Stimulated activated CD4-positive, alpha-beta T cell treated with anti-CD3 and anti-CD28 coated beads, Interleukin-1b, Interleukin-23, amount 100 ng/mL, for 4 hours (primary cell): ENCODE measurements at places on chromosomes 6 and 20.
A peak's percentile ranks its signal among the peaks of the same experiment; 100 is the strongest.

GRCh38 chr6:133542056-133542821 is 301.1 kb downstream of the EYA4 start:
- DNase-seq: no peak

DNA sequence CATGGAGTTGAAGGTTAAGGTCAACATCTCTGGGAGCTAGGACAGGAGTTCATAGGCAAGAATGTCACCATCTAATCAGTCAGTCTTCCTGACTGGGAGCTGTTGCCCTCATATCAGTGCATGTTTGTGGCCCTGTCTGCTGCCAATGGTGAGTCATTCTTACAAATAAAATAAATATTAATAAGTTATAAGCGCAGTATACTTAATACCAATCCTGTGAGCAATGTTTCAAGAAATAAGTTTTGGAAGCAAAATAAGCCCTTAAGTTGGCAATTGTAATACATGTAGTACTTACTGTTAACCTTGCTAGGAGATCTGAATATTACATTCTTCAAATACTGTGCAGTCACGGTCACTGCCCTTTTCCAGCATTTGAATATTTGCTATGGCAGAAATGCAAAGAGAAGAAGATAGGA is 20.2 kb upstream of the MDGA1 start:
- DNase-seq: no peak

GRCh38 chr6:64998204-64998603 is 708.8 kb downstream of the EYS start:
- DNase-seq: no peak

- no peak for DNase-seq
These were observed 103.5 kb downstream of the CD24 start for GRCh38 chr6:106870824-106871717.

- no peak for DNase-seq
These were observed 54.4 kb upstream of the SIRPG start for GRCh38 chr20:1711826-1712601.

- DNase-seq: no peak
These were observed 177.3 kb upstream of the CCN2 start for GRCh38 chr6:132128424-132128823.

DNA sequence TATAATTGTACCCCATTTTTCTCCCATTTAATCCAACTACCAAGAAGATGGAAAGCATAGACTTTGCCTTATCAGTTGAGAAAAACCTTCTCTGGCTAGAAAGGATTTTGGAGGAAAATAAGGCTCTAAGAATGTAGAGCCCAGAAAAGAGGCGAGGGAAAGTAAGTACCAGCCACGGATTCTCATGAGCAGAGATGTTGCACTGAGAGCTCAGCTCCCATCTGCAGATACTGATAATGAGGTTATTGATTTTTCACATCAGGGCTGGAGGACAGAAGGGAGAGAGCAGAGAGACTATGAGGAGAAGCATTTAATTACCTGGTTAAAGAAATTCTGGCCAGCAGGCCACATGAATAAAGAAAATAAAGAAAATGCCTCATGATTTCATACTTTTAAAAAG is 104.4 kb upstream of the FAM184A start:
- no peak for DNase-seq

DNA sequence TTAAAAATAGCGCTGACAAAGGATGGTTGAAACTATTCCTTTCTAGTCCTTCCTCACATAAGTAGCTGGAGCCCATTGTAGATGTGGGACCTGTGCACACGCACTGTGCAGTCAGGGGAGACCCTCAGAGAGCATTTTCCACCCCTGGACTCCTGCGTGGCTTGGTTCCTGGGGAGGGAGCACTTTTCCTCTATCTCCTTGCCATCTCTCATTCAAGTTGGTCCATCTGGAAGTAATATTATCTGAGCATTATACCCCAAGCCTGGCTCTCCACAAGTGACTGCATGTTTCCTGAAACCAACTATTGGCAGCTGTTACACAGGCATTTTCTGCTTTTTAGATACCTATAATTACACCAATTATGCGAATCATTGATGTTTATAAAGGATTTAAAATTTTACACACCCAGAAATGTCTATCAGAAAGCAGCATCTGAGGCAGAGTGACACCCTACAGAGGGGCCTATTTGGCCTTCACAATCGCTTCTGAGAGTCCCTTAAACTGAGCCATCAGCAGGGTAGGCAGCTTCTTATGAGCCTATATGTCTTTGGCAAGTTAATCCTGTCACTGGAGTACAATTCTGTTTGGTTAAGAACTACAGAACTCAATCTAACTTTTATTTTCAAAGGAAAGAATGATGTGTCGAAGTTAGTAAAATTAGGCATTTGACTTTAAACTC is 18.7 kb downstream of the SOX4 start:
- DNase-seq: no peak

GRCh38 chr6:168032005-168032760 is 34.7 kb downstream of the KIF25 start:
- DNase-seq: no peak

DNA sequence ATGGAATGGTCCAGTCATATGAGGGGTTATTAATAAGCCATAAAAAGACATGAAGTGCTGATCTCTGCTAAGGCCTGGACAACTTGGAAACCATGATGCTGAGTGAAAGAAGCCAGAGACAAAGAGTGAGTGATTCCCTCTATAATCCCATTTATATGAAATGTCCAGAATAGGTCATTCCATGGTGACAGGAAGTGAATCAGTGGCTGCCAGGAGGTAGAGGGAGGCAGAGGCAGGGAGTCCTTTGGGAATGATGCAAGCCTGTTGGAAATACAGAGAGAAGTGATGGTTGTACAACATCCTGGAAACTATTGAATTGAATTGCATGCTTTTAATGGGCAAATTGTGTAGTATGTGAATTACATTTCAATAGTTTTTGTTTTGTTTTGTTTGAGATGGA is 26.4 kb downstream of the ANKRD60 start:
- DNase-seq: no peak

GRCh38 chr6:34554291-34555006 is 1.7 kb downstream of the SPDEF start:
- no peak for DNase-seq

- DNase-seq: no peak
These were observed 264.2 kb downstream of the SYNE1 start for GRCh38 chr6:152372945-152373344.

DNA sequence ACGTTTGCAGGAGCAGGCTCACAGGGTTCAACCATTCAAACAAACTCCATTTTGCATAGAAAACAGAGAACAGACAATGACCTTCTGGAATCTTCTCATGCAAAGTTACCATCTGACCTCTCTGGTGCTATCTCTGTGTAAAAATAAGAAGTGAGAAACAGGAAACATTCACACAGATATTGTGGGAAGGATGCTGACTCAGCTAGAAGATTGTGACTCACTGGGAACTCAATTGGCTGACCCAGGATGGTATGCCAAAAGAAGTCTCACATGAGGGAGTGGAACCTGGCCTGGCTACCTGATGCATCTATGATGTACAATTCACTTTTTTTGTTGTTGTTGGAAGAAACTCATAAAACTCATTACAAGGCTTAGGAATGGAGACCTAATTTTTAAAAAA is 61.1 kb upstream of the TBX18 start:
- DNase-seq: no peak

DNA sequence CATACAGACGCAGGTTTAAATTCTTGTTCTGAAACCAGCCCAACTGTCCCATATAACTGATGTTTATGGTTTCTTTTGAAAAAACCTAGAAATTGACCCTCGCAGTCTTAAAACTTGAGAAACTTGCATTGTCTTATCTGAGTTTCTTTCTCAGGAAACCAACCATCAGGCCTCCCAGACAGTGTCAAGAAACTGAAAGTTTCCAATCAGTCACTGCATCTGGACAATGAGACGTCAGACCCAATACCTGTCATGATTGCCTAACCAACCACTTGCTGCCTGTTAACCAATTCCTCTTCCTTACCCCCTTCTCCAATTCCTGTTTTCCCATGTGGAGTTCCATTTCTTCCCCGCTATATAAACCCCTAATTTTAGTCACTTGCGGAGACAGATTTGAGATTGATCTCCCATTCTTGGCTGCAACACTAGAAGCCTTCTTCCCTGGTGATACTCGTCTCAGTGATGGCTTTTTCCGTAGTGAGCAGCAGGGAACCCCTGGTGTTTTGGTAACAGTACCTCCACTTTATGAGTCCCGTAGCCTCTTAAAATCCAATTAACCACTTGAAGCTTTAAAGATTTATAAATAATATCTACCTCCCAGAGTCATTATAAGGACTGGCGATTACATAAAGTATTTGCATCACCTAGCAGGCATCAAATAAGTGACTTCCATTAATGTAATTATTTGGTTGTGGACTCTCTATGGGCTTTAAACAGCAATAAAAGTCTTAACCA is 49.3 kb downstream of the GPR63 start:
- no peak for DNase-seq

DNA sequence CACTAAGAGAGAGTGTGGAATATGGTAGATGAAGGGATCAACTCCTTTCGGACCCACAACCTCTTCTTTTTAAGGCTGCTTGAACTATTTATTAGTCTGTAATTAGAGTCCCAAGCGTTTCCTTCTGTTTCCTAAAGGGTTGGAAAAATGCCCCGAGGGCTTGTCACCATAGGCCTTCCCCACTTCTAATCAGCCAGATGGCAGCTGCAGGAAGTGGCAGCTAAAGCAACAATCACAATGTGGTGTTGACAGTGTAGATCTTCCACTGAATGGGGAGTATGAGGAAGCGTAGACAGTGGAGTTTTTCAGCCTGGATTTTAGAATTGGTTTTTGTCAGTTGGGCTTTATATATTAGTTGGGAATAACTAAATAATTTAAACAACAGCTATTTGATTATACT is 40.6 kb downstream of the SLC35D3 start:
- DNase-seq: no peak

DNA sequence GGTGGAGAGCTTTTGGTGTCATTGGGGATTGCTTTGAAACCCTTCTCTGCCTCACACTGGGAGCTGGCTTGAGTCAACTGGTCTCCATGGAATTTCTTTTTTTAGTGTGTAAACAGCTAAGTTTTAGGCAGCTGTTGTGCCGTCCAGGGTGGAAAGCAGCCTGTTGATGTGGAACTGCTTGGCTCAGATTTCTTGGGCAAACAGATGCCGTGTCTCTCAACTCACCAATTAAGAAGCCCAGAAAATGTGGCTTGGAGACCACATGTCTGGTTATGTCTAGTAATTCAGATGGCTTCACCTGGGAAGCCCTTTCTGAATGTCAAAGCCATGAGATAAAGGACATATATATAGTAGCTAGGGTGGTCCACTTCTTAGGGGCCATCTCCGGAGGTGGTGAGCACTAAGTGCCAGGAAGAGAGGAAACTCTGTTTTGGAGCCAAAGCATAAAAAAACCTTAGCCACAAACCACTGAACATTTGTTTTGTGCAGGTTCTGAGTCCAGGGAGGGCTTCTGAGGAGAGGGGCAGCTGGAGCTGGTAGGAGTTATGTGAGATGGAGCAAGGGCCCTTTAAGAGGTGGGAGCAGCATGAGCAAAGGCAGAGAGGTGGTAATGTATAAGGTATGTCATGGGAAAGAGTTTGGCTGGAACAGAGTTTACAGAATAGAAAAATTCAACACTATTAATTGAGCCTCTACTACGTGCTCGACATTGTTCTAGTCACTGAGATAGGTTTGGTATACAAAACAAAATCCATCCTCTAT is 31.2 kb downstream of the SRSF3 start:
- DNase-seq: no peak

DNA sequence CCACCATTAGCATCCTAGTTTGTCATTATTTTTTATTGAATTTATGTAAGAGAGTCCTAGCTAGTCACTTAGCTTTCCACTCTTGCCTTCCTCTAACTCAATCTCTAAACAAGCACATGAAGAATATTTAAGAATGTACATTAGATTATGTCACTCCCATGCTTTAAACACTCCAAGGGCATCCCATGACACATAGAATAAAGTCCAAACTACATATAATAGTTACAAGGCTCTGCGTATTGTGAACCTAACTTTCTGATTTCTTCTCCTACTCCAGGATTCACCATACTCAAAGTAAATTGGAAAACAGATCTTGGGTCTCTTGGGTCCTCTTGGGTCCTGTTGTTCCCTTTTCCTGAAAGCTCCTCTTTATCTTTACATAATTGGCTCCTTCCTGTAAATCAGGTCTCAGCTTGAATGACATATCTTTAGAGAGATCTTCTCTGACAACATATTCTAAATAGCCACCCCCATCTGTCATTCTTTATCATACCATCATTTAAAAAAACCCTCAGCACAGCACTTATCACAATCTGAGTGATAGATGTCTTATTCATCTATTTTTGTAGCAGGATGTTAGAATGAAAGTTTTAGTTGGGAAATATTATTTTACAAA is 1042.4 kb upstream of the FLRT3 start:
- DNase-seq: no peak

- DNase-seq: no peak
These were observed 459.9 kb downstream of the GRIK2 start for GRCh38 chr6:101853231-101854085.

- peak; percentile 33 for DNase-seq
These were observed 56.7 kb downstream of the ATXN1 start for GRCh38 chr6:16704401-16705045.

DNA sequence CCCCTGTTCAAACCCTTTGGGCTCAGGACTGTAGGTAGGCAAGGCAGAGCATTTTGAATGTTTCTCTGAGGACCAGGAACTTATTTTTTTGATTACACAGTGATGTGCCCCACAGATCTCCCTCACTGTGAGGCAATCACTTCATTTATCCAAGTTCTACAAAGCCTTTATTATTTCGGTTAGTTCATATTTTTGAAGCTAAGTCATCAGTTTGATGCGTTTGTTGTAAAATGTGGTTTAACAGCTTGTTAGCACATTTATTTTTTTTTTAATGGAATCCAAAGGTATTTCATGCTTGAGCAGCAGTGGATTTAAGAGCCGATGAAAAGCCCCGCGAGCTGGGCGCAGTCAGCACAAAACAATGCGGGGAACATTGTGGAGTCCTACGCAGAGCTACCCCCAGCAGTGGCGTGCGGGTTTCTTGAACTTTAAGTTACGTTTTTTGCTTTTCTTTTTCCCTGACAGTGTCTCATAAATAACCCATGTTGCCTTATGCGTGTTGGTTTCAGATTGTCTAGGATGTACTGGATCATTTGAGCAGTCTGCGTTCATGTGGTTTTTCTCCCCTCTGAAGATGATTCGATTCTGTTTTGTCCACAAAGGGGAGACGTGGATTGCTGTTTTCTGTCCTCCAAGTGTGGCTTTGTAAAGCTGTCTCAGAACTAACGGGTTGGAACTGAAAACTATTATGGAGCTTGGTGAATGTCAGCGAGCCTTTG is 233.6 kb upstream of the BMP2 start:
- DNase-seq: no peak

DNA sequence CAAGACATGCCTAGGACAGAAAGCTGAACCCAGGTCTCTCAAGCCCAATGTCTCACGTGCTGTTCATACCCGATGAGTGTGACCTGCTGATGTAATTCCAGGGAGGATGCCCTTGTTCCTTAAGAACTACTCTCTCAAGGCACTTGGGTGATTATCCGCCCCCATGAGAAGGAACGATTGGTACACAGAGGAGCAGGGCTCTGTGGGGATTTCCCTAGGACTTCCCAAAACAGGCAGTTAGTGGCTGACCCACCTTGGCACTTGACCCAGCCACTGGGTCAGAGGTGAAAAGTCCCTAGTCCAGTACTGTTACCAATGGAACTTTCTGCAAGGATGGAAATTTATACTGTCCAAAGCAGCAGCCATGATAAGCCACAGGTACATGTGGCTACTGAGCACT is 9.2 kb upstream of the BPIFB6 start:
- no peak for DNase-seq

- no peak for DNase-seq
These were observed 6.8 kb upstream of the RIPK1 start for GRCh38 chr6:3061501-3061941.

GRCh38 chr6:20246125-20246524 is 33.9 kb upstream of the MBOAT1 start:
- no peak for DNase-seq
